Cortex of kidney (tissue), 1 donor: ENCODE measurements at places on chromosomes 6 and 20.

- DNase-seq = no peak
Observed at GRCh38 chr6:168007592-168008338, 10.3 kb downstream of the KIF25 start.

GRCh38 chr6:107968081-107968480, 10.1 kb upstream of the SEC63 start:
- no peak for DNase-seq

DNA sequence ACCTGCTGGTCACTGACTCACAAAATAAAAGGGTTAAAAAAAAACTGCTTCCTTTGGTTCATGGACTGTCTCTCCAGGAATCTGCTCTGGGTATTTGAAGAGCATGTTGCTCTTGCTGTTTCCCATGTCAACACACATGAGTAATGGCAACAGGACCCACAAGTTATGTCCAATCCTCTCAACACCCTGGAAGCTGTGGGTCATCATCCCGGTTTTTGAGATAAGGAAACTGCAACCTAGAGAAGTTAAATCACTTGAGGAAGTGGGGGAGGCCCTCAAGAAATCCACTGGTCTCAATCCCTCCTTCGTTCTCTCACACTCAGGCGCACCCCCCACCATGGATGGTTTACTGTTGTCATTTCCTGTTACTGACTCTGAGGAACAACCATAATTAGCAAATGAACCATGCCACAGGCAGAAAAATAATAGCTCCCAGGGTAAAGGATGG, 12.4 kb downstream of the MAP1LC3A start:
- no peak for DNase-seq

- no peak for DNase-seq
Observed at GRCh38 chr6:152094992-152095592, 287.6 kb downstream of the ESR1 start.

GRCh38 chr6:167099707-167100106, 23.2 kb upstream of the CCR6 start:
- DNase-seq = no peak
